ENCODE measurements at places on chromosomes 11 and 22.

GRCh38 chr11:23780231-23780630 is 716.6 kb upstream of the LUZP2 start:
- no peak for DNase-seq

DNA sequence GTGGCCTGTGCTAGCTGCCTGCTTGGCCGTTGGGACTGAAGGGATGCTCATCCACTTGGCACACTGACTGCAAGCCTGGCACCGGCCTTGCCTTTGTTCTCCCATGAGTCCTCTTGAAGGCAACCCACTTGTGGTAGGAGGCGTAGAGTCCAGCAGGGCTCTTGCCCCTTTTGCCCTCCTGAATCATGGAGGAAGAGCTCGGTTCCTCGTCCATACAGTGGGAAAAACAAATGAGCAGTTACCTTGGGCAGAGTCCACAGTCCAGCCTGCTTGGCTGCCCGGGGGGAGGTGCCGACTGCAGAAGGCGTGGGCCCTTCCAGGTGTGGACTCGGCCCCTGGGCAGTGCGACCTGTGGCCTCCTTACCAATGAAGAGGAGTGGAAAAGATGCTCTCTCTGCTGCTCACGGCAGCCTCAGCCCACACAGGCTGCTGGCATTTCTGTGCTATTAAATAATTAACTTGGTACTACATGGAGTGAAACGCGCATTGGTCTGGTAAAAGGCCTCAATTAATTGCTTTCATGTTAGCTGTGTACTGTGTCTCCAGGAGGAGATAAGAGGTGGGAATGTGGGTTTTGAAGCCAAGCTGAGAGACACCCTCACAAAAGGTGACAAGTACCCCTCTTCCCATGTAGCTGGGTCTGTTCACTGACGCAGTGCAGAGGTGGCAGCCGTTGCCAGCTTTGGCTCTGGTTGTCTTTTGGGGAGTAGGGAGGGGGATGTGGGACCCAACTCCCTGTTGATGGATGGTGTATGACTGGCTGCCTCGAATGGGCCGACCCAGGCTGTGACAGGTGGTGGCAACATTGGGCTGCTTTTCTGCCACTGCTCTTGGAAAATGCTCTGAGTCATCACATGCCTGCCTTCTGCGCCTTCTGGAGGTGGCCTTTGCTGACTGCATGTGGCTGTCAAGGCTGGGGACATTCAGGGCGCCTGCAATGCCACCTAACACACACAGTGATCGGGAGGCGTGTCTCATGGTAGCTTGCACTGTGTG is 26.8 kb upstream of the B3GAT1 start:
- peak; percentile 48 for DNase-seq

DNA sequence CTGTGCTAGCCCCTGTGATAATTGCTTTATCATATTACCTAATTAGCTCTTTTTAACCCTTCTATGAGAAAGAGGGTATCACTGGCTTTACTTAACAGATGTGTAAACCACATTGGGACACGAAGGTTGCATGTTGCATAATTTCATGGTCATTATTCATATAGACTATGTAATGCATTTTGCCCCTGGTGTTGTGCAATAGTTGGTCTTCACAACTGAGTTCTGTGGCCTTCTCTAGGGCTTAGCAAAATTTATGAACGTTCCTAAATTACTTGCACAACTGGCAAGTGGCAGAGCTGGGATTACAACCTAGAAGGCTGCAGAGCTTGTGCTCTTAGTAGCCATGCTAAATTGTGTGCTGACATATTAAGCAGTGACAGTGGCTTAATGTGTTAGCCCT is 34.6 kb upstream of the PDGFD start:
- DNase-seq = no peak

- DNase-seq = no peak
Observed at GRCh38 chr22:25403811-25404471, 160.5 kb upstream of the GRK3 start.

- DNase-seq = no peak
Observed at GRCh38 chr11:46390331-46391171, 1.0 kb downstream of the CHRM4 start.

DNA sequence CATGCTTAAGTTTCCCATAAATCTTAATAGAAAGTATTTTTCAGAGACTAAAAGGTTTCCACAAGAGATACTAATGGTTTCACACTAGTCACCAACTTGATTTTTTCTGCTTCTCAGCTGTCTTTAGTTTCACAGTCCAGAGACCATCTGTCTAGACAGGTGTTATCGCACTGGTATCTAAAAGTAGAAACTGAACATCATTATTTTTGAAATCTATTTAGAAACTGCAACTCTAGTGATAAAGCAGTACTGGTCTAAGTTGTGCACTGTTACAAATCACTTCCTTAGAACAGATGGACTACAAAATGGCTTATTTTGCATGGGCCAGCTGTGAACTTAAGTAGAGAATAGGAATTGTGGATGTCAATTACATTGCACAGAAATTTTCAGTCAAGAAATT is 78.0 kb downstream of the CNTN5 start:
- no peak for DNase-seq

DNA sequence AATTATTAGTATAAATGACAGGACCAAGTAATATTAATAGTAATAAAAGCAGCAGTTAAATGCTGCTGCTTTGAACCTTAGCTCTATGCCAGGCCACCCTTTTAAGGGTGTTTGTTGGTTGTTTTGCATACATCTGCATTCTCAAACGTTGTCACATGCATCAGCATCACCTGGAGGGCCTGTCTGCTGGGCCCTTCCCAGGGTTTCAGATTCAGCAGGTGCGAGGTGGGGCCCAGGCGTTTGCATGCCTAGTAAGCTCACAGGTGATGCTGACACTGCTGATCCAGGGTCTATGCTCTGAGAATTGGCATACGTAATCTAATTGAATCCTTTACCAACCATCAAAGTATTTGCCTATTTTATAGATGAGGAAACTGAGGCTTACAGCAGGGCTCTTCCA is 246.5 kb downstream of the CADM1 start:
- no peak for DNase-seq

DNA sequence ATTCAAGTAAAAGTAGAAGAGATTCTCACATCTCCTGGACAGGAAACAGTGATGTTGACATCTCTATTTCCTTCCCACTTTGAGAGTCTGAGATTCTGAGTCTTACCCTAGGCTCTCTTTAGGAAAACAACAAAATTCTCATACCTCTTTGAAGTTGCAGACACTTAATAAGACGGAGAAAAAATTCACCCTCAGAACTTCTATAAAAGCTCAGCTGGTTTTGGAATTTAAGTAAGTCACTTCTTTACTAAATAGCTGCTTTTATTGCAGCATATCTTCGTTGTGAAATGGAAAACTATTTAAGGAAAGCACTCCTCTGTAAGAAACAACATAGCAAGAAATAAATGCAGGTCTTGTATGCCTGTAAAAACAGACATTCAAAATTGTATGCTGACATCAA is 79.1 kb downstream of the MSANTD4 start:
- DNase-seq = no peak

DNA sequence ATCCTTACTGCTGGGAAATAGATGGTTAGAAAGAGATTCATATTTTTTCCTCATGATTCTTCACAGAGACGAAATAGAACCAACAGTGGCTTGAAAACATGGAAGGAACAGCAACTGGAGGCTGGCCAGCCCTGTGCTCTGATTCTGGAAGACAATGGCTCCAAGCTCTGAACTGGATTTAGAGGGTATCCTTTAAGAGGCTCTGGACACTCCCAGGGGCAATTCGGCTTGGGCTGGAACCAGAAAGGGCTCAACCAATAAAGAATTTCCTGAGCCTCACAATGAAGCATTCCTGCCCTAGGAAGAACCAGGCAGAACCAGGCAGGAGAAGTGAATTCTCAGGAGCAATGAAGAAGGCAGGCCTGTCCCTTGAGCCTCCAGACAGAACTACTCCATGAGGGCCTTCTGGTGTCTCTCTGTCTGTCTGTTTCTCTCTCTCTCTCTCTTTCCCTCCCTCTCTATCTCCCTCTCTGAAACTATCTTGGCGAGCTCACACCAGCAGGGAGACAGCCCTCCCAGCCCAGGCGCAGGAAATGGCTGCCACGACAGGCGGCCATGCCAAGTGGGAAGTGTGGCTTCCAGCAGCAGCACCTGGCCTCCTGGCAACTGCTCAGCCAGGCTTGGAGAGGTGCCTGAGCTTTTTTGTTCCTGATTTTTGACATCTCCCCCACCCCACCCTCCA is 93.3 kb downstream of the RCN1 start:
- no peak for DNase-seq

GRCh38 chr11:19735909-19736498 is 23.4 kb downstream of the NAV2 start:
- no peak for DNase-seq

GRCh38 chr11:5531053-5531831 is 14.7 kb upstream of the UBQLNL start:
- no peak for DNase-seq

GRCh38 chr11:47258317-47258902 is 614 bp downstream of the NR1H3 start:
- DNase-seq = no peak

GRCh38 chr11:67745181-67745726 is 70.8 kb upstream of the ALDH3B2 start:
- DNase-seq = no peak

DNA sequence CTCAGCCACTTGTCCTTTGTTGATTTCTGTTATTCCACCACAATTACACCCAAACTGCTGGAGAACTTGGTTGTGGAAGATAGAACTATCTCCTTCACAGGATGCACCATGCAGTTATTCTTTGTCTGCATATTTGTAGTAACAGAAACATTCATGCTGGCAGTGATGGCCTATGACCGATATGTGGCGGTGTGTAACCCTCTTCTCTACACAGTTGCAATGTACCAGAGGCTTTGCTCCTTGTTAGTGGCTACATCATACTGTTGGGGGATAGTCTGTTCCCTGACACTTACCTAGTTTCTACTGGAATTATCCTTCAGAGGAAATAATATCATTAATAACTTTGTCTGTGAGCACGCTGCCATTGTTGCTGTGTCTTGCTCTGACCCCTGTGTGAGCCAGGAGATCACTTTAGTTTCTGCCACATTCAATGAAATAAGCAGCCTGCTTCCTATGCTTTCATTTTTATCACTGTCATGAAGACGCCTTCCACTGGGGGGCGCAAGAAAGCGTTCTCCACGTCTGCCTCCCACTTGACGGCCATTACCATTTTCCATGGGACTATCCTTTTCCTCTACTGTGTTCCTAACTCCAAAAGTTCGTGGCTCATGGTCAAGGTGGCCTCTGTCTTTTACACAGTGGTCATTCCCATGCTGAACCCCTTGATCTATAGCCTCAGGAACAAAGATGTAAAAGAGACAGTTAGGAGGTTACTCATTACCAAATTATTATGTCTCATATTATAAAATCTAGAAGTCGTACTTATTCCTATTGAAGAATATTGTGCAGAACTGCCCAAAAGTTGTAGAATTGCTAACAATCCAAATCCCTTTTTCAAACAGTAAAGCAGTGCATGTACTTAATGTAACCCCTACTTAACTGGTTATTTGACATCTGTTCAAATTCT is 53.2 kb downstream of the OR4C6 start:
- DNase-seq = no peak

- DNase-seq = no peak
Observed at GRCh38 chr11:77771135-77771534, 49.4 kb downstream of the RSF1 start.

- DNase-seq = no peak
Observed at GRCh38 chr11:58796333-58796732, 48.2 kb downstream of the GLYATL2 start.

- no peak for DNase-seq
Observed at GRCh38 chr22:39748877-39749276, 144.7 kb downstream of the ENTHD1 start.

DNA sequence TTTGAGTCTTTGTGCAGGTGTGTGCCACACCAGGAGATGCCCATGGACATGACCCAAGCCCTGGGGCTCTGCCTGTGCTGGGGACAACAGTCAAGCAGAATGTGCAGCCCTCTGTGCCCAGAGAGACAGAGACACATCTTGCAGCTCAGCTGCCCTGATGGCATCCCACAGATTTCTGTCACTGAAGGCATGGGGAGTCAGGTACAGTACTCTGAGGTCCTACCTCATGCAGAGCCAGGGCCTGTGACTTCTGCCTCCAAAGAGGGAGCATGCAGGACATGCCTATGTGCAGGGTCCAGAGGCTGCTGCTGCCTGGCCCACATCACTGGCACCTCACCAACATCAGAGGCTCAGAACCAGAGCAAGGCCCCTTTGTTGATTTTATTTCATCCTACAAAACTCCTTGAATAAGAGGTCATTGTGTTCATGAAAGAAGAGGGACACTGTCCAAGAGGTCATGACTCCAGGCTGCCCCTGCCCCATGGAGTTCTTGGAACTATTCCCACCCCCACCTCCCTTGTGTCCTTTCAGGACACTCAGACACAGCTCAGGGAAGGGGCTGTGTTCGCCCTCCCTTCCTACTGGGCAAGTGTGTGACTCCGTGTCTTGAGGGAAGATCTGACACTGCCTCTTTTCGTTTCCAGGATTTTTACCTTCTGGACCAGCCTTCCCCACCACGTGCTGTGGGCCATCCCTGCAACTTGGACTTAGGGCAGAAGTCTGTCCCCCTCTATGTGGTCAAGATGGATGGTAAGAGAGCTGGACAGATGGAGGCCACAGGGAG is 62.3 kb downstream of the BTG4 start:
- no peak for DNase-seq

- DNase-seq = peak; percentile 99
Observed at GRCh38 chr22:41621099-41621910, at the start of gene XRCC6. Gene XRCC6 (plus strand): TSS chr22:41621295. CDS start chr22:41622005, 710 bp downstream.

DNA sequence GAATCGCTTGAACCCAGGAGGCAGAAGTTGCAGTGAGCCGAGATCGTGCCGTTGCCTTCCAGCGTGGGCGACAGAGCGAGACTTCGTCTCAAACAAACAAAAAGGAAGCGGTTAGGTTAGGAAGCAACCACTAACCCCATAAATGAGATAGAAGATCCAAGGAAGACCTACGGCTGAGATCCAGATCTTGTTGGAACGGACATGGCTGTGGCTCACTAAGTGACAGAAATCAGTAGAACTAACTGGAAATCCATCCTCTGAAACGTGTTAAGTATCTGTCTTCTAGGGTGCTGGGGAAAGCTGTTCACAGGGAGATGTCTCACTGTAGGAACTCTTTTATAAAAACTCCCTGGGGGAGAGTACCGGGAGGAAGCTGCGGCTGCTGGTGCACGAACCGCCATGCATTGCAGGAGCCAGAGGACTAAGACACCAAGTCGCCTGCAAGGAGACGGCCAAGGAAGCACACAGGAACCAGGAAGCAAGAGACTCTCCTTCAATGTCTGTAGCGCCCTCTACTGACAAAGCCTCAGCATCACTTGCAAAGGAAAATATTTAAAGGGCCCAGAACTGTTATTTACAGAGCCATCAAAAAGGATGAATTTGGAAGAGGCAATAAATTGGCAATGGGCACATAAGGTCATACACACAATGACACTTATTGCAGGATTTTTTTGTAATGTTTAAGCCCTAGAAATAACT is 16.9 kb upstream of the SPTY2D1 start:
- DNase-seq = no peak
